Ureter (tissue), 1 donor: ENCODE measurements at places on chromosomes 13 and 19.

- no peak for DNase-seq
These were observed 4.8 kb downstream of the ISYNA1 start for GRCh38 chr19:18433015-18433691.

GRCh38 chr13:106488076-106488475 is 47.4 kb downstream of the EFNB2 start:
- DNase-seq, result no peak

GRCh38 chr13:21071015-21071414 is 9.6 kb upstream of the LATS2 start:
- no peak for DNase-seq

DNA sequence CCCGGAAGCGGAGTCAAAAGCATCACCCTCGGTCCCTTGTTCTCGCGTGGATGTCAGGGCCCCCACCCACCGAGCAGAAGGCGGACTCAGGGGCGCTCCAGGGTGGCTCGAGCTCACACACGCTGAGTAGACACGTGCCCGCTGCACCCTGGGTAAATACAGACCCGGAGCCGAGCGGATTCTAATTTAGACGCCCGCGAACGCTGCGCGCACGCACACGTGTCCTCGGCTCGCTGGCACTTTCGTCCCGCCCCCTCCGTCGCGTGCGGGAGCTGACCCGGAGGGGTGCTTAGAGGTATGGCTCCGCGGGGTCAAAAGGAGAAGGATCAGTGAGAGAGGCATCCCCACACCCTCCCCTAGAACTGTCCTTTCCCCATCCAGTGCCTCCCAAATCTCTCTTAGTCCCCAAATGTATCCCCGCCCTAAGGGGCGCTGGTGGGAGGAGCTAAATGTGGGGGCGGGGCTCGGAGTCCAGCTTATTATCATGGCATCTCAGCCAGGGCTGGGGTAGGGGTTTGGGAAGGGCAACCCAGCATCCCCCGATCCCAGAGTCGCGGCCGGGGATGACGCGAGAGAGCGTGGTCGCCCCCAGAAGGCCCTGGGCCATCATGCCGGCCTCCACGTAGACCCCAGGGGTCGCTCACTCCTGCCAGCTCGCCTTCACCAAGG is 451 bp upstream of the ICAM5 start:
- DNase-seq, result no peak

DNA sequence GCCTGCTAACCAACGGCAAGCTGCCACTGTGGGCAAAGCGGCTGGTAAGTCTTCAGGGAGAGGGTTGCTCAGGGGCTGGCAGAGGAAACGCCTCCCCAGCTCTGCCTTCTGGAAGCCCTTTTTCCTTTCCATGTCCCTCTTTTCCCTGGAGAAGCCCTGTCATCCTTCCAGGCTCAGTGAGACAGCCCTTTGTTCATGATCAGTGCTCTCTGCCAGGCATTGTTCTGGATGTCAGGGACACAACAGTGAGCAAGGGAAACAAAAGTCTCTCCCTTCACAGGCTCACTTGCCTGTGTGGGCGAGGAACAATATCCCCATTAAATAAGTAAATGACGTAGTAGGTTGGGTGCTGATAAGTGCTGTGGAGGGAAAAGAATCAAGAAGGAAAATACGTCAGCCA is 13.9 kb upstream of the OVOL3 start:
- DNase-seq, result no peak

DNA sequence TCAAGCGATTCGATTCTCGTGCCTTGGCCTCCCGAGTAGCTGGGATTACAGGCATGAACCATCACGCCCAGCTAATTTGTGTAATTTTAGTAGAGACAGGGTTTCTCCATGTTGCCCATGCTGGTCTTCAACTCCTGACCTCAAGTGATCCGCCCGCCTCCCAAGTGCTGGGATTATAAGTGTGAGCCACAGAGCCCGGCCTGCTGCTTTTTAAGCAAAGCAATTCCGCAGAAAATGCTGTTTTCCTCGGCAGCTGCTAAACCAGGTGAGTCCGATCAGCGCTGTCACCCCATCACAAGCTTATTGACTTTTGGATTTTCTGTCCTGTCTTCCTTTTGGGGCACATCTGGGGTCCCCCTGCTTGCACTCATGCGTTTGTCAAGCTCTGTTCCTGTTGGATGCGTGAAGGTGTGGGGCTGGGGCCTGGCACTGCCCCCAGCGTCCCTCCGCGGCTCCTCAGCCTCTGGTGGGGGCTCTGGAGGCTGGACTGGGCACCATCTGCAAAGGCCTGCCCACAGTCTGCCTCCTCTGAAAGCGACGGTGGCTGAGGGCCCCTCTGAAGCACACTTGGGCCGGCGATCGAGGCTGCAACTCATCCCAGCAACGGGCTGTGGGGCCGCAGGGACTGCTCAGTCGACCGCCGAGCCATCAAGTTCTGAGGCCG is 25.7 kb downstream of the CEBPG start:
- DNase-seq, result no peak

- no peak for DNase-seq
These were observed 419.8 kb downstream of the SLITRK6 start for GRCh38 chr13:85379433-85379832.

DNA sequence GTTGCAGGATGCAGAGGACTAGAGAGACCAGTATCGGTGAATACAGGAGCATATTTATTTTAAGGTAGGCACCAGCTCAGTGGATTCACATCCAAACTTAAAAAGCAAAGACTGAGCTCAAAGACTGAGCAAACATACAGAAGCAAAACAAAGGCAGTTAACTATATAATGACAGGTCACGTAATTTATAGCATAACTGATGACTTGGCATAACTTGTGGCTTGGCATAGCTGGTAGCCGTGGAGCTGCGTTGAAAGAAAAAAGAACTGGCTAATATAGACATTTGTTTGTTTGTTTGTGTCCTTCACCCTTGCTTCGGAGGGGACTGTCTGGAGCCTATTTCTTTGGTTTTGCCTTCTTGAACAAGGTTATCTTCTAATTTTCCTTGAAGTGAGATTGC is 33.7 kb downstream of the ZNF493 start:
- DNase-seq, result no peak

DNA sequence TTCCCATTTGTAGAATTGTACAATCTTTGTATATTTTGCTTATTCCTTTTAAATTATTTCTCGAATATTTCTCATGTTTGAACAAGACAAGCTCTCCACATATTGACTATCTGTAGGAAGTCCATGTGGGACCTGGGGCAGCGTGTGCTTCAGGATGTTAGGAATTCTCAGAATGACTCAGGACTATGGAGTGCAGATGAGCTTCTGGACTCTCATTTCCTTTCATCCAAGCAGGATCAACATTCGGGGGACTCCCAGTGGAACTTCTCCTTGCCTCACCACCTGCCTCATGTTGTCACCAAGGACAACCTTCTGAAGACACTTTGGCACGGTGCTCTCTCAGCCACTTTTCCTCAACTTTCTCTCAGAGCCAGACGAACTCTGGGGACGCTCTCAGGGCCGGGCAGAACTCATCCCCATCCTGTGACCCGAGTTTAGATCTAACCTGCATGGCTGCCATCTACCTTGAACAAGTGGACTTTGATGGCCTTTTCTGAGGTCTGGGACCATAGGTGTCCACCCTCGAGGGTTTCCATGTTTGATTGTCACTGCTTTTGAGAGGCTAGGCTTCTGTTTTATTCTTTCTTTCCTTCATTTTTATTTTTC is 441.7 kb downstream of the IRS2 start:
- DNase-seq, result no peak

DNA sequence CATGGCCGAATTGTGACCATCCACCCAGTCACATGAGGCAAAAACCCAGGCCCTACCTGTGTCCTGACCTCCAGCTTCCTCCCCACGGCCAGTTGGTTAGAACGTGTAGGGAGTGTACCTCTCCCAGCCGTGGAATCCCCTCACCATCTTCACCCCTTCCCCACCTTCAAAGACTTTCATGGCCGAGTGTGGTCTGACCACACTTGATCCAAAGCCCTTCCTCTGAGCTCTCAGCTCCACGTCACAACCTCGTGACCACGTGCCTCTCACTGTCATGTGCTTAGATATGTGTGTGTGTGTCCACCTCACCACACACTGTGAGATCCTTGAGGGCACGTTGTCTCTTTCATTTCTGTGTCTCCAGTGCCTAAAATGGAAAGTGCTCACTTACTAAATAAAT is 48.6 kb upstream of the UBE2L5 start:
- DNase-seq, result no peak

DNA sequence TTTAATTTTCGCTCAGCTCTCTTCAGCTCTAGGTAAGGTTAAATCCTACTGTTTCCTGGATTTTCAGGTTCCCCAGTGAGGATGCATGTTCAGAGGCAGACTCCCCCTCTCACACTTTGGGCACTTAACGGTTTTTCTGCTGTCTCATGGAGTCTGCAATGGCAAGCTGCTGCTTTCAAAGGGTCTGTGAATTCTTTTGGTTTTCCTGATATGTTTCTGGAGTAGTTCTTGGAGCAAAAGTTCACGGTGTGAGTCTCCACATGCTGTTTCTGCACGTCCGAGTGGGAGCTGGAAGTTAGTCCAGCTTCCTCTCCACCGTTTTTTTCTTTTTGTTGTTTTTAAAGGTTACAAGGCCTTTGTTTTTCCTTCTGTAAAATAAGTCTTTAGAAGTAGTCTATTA is 35.4 kb downstream of the DNAJC15 start:
- DNase-seq, result no peak

DNA sequence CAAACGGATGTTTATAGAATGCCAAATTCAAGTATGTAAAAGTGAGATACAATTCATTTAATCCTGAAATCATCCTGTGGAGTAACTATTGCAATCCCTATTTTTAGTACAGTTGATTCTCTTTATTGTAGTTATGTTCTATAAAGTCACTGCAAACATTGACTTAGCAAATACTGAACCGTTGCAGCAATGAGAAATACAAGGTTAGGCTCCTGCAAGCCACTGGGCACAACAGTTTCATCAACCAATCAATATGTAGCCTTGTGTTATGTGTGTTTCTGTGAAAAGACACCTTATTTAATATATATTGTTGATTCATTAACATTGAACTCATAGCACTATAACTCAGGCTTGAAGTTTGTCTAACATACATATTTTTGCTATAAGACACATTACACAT is 174.4 kb downstream of the DCT start:
- DNase-seq, result no peak

DNA sequence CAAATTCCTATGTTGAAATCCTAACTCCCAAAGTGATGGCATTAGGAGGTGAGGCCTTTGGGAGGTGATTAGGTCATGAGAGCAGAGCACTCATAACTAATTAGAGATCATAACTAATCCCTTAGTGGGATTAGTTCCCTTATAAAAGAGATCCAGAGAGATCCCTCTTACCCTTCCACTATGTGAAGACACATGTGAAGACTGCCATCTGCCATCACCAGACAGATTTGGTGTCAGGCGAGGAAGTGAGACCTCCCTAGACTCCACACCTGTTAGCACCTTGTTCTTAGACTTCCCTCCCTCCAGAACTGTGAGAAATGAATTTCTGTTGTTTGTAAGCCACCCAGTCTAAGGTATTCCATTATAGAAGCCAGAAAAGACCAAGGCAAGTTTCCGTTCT is 112.2 kb downstream of the NDFIP2 start:
- DNase-seq, result no peak

DNA sequence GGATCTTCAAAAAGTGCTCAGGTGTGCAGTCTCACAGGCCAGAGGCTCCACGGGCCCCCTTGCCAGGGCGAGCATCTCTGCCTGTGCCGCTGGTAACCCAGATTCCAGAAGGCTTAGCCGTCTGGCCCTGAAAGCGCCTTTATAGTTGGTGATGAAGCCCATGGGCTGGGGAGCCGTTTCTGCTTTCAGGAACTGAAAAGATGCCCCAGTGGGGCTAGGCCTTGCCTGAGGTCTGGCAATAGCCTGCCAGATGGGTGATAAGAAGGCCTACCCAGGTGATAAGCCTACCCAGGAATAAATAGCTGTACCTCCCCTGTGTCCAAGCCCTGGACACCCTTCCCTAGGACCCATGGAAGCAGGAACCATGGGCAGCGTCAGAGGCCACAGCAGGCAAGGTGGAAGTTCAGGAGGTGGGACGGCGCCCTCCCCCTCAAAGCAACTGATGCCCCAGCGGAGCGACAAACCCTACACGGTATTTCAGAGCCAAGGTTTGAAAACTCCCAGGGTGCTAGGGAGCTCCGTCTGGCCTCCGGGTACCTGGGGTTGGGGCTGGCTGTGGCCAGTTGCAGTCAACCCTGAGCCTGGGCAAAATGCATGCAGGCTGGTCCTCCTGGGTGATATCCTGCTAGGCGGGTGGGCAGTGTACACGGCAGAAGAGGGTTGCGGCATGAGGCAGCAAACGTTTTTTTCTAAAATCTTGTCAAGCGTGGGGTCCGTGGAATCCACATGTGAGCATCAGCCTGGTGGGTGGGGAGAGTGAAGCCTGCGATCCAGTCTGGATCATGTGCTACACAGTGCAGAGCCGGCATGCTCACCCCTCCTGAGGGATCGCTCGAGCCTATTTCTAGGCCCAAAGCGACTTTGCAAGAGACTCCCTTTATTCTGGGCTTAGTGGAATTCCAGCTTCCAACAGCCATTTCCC is 45.3 kb downstream of the ACTN4 start:
- DNase-seq, result no peak

DNA sequence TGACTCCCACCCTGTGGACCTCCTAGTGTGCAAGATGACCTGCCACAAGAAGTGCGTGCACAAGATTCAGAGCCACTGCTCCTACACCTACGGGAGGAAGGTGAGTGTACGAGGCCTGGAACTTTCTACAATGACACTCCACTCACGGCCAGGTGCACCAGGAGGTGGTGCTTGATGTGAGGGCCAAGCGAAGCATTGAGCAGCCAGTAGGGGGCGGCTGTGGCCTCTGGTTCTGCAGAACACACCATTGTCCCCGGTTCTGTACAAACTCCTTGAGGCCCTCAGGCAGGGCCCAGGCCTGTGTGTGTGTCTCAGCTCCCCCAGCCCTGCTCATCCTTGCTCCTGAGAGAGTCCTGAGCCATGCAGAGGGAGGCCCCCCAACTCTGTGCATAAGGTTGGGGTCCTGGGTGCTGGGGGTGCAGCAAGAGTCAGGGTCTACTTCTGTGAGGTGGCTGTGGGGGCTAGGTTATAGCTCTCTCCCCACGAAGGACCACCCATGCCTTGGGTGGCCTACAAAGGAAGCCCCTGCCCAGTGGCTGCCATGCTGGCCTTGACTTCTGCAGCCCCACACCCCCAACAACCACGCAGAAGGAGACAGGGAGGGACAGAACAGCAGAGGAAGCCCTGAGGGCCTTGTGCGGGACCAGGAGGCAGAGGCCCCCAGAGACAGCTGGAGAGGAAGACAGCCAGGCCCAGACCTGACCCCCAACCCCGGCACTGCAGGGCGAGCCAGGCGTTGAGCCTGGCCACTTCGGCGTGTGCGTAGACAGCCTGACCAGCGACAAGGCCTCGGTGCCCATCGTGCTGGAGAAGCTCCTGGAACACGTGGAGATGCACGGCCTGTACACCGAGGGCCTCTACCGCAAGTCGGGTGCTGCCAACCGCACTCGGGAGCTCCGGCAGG is 9.7 kb upstream of the USE1 start:
- no peak for DNase-seq

DNA sequence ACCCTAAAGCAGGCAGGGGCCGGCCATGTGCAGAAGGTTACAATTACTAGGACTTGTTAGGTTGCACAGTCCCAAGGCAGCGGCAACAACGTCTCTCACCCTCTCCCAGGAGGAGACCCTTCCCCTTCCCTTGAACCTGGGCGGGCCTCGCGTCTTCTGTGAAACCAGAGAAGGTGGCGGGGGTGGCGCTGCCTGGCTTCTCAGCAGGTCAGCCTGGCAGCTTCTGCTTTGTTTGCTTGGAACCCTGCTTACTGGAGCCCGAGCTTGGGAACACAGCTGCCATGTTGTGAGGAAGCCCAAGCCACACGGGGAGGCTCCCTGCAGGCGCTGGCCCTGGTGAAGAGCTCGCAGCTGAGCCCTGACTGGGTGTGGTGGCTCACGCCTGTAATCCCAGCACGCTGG is 15.5 kb downstream of the MKNK2 start:
- DNase-seq, result no peak
